ENCODE measurements at places on chromosomes 7 and 10.

GRCh38 chr7:135942614-135943013 lies 34.5 kb downstream of the MTPN start:
- DNase-seq = no peak

DNA sequence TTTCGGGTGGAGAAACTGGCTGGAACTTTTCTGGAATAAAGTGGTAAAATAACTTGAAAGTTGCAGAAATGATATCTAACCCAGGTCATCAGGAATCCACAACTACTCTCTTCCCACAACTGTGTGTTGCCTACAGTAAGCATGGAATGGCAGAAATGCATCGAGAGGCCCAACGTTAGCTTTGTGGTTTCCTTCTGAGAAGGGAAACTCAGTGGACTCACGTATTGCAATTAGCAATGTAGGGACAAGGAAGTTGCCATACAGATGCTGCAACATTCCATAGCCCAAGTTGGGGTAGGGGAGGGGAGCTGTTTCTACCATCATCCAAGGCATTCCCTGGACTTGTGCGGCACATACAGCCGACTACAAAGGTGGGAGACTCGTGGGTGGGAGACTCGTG lies 1.9 kb downstream of the PON1 start:
- no peak for DNase-seq

- no peak for DNase-seq
Observed at GRCh38 chr7:155283565-155284194, 14.0 kb upstream of the INSIG1 start.

DNA sequence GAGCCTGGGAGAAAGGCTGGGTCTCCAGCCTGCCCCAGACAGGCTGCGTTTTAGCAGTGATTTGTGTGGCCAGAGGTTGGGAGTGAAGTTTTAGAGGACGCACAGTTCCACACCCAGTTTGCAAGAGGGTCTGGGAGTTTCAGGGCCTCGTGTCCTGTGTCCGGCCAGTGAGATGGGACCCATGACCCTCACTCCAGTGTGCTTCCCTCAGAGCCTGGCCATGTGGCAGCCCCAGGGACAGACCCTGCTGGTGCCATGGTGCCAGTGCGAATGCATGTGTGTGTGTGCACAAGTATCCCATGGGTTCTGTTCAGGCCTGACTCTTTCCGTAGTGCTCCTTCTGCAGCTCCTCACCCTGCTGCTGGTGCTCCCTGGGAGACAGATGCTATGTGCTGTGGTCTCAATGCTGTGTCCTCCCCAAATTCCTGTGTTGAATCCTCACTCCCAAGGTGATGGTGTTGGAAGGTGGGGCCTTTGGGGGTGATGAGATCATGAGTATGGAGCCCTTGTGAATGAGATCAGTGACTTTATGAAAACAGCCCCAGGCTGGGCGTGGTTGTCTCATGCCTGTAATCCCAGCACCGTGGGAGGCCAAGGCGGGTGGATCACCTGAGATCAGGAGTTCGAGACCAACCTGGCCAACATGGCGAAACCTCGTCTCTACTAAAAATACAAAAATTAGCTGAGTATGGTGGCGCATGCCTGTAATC lies 16.5 kb downstream of the ECHDC3 start:
- no peak for DNase-seq

DNA sequence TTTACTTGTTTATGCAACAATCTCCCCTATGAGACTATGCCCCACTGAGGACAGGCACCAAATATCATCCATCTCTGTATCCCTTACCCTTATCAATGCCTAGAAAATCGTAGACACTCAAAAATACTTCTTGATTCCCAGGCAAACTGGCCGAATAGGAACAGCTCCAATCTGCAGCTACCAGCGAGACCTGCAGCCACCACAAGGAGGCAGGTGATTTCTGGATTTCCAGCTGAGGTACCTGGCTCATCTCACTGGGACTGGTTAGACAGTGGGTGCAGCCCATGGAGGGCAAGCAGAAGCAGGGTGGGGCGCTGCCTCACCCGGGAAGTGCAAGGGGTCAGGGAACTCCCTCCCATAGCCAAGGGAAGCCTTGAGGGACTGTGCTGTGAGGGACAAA lies 10.8 kb upstream of the PPP1R3C start:
- DNase-seq = no peak

GRCh38 chr7:2802504-2803341 lies 41.4 kb downstream of the GNA12 start:
- no peak for DNase-seq

DNA sequence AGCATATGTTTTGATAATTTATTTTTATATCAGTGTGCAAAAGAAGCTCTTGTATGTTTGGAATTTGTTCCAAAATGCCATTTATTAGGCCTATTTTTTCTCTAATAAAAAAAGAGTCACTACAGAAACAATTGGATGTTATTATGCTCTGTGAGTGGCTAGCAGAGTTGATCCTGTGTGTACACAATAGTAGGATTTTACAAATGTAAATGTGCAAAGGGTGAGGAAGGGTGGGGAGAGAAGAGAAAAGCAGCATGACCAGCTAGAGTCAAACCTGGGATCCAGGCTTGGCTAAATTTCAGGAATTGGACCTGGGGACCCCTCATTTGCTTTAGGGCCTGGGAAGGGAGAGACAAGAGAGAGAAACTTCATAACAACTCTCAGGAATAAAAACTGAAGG lies 32.5 kb downstream of the SEMA3A start:
- no peak for DNase-seq

DNA sequence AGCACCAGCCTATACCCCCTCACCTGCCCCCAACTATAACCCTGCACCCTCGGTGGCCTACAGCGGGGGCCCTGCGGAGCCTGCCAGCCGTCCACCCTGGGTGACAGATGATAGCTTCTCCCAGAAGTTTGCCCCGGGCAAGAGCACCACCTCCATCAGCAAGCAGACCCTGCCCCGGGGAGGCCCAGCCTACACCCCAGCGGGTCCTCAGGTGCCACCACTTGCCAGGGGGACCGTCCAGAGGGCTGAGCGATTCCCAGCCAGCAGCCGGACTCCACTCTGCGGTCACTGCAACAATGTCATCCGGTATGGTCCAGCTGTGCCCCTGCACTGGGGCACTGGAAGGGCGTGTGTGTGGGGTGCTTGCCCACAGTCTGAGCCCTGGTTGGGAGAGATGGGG lies 40.0 kb upstream of the BMPR1A start:
- no peak for DNase-seq

GRCh38 chr10:29276251-29276850 lies 12.5 kb upstream of the LYZL1 start:
- no peak for DNase-seq

DNA sequence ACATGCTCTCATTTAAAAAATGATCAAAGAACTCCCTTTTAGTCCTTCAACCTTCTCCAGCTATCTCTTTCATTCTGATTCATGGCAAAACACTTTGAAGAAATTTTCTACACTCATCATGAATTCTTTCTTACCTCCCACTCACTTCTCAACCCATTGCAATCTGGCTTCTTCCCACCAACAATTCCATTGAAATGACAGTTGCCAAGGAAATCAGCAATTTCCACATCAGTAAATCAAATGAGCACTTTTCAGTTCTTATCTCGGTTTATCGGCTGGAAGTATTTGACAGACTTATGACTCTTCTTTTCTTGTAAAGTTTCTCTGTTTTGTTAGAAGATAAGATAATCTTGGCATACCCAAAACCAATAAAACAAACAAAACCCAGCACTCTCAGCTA lies 99.1 kb upstream of the CACNA2D1 start:
- no peak for DNase-seq

GRCh38 chr10:113712755-113713639 lies 33.3 kb downstream of the CASP7 start:
- no peak for DNase-seq

DNA sequence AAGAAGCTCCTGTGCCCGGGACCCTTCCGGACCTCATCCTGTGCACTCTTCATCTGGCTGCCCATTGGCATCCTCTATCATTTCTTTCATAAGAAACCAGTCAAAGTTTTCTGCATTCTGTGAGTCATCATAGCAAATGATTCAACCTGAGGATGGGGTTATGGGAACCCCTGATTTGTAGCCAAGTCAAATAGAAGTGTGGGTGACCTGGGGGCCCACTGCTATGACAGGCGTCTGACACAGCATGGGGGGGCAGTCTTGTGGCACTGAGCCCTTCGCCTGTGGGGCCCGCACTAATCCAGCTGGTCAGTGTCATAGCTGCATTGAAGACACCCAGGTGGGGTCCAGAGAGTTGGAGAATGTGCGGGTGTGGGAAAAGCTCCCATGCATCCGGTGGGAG lies 230.4 kb downstream of the USP6NL start:
- DNase-seq = no peak

- no peak for DNase-seq
Observed at GRCh38 chr10:35216303-35216905, 89.8 kb downstream of the CREM start.

GRCh38 chr10:60932756-60933155 lies 11.2 kb downstream of the RHOBTB1 start:
- no peak for DNase-seq

GRCh38 chr10:11480687-11481086 lies 130.8 kb downstream of the USP6NL start:
- DNase-seq = no peak

DNA sequence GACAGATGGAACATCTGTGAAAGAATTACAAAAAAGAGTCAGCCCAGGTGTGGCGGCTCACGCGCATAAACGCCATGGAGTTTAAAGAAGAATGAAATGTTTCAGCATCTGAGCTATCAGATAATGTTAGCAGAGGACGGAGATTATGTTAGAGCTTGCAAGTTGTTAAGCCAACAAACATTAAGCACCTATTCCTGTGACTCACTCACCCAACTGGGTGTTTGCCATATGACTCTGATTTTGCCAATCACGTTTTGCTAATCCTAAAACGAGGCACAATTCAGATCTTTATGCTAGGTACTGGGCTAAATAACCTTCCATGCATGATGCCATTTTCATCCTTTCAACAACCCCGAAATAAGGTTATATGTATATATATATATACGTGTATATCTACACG lies 29.0 kb upstream of the CCNY start:
- no peak for DNase-seq

DNA sequence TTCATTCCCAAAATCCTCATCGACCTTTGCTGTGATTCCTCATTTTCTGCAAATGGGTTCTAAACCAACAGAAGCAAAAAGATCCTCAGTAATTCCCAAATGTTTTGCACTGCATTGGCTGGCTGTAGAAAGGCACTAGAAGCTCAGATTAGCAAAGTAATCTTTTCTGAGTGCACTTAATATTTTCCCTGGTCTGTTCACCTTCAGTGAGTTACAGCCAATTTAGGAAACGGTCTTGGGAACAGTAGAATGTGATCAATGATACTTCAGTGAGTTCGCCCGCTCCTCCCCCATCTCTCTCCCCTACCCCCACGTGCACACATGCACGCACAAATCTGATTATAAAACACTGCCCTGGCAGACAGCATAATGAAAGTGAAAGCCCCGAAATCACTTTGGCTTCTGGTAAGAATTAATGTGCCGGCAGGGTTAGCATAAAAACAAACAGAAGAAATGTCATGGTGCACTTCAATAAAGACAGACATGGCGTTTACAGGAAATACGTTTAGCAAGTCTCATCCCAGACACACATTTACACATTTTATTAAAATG lies 201.3 kb upstream of the CDCA7L start:
- DNase-seq = no peak

DNA sequence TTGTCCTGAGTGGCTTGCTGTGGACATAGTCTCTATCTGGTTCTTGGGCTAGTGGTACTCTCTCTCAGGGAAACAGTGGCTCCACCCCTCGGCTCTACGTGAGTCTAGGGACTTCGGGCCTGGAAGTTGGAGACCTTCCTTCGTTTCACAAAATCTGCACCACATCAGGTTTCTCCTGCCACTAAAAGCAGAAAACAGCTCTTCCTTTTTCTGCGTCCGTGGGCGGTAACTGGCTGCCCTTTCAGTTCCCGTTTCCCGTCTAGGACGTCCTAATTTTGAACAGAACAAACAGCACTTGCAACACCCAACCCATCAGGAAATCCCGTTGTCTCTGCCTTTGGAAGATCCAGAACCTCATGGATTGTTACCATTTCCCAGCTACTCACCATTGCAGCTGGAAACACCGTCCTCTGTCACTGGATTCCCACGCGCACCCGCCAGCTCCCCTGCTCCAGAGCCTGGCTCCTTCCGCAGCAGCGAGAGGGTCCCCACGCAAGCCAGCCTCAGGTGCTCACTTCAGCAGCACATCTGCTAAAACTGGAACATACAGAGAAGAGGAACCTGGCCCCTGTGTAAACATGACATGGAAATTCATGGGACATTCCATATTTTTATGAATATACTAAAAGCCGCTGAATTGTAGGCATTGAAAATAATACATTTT lies 311.4 kb upstream of the AKR1E2 start:
- DNase-seq = no peak

DNA sequence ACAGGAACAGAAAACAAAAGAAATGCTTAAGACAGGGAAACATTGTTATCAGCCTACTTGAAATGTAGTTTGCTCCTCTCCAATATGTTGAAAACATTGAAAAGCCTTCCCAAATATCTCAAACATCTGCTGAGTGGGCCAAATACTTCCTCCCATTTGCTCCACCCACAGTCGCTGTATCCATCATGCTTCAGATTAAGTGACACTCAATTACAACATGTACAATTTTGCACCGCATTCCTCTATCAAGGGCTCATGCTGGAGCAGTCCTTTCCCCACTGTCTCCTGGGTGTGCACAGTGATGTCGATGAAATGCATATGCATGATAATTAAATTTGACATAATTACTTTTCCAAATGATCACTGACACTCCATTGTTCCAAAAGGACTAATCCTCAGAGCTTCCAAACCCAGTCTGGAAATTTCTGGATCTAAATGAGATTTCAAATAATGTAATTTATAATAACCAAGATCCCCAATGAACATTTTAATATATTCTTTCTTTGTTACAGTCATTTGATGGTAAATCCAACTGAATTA lies 604.6 kb downstream of the GRID1 start:
- no peak for DNase-seq

- DNase-seq = no peak
Observed at GRCh38 chr7:48175019-48175418, 3.8 kb downstream of the ABCA13 start.

DNA sequence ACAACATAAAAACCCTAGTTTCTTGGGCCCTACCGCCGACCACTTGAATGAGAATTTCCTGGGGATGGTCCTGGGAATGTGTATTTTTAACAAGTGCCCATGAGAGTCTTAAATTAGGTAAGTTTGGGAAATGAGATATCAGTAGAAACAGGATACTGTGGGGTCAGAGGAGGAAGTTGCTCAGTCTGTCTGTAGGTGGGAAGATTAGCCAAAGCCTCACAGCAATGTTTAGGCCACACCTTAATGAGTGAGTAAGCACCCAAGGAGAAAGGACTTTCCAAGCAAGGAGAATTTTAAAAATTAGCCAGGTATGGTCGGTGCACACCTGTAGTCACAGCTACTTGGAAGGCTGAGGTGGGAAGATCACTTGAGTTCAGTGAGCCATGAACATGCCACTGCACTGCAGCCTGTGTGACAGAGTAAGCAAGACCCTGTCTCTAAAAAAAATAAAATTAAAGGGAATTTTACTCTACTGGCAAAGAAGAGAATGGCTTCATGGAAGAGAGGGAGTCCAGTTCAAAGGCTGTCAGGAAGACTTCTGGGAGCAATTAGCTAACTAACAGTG lies 31.9 kb downstream of the PAPSS2 start:
- DNase-seq = no peak

DNA sequence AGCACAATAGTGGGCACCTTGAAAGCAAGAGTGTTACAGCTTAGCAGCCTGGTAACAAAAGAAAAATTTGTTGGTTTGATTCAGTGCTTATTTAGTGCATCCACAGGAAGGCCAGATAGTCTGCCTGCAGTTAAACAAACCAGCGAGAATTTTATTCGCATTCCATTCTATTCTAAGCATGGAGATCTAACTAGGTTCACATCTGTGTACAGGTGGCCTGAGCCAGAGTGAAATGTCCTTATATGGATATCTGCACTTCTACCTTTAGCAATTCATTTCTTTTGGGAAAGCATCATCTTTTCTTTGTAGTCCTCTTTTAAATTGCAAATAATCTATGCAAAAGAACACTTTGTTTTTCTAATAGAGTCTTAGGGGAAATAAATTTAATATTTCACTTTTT lies 659.0 kb upstream of the FZD8 start:
- no peak for DNase-seq
